Left renal cortex interstitium (tissue), 4 donors: ENCODE measurements at places on chromosomes 4 and X.

- no peak for DNase-seq
These were observed 93.8 kb downstream of the TBL1X start for GRCh38 chrX:9558615-9559014.

DNA sequence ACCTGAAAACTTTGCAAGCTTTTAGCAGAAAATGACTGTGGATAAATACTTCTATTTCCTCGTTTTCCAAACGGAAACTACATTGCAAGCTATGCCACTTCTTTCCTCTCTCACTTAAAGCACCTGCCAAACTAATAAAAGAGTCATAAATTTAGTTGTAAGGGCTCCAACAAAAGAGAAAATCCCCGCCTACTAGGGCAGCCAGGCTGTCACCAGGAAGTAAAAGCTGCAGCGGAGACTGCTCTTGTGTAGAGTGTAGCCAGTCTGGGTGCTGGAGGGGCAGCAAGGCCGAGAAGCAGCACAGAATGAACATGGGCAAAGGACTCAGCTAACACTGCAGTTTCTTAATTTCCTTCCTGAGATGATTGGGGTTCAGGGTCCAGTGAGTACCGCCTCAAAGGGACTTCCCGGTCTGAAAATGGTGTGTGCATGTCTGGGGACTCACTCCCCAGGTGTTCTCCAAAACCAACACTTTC is 89.3 kb upstream of the MAML3 start:
- DNase-seq = no peak

- DNase-seq = no peak
These were observed 114.0 kb downstream of the RBM47 start for GRCh38 chr4:40515398-40516293.

- DNase-seq = no peak
These were observed 5.9 kb upstream of the C4orf17 start for GRCh38 chr4:99504804-99505502.
